ENCODE measurements at places on chromosomes 12 and 14.

GRCh38 chr12:98998697-98999299 lies 353.7 kb downstream of the APAF1 start:
- H3K27ac ChIP-seq: no peak overlapping the region
- H3K4me3 ChIP-seq: no peak overlapping the region

GRCh38 chr12:34396006-34396860 lies 373.9 kb downstream of the ALG10 start:
- H3K27ac ChIP-seq: no peak overlapping the region
- H3K4me3 ChIP-seq: no peak overlapping the region
- peak; percentile 9 for DNase-seq
- H3K27me3 ChIP-seq: no peaks in the 10 kb centered on the region
- no peaks in the 10 kb centered on the region for H3K4me1 ChIP-seq

DNA sequence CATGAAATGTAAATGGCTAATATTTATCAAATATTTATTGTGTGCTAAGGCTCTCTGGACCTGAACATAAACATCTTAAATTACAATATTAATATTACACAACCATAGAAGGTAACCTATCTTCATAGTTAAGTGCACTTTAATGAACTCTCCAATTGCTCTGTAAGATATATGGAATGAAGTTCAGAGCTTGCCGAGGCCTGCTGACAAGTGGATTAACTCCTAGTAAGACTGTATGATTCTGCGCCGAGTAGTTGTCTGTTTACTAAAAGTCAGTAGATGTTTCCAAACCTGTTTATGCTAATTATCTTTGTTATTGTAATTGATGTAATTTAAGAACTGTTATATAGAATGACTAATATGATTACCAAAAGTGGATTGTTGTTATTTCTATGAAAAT lies 77.2 kb downstream of the PTPRR start:
- H3K27me3 ChIP-seq: no peaks in the 10 kb centered on the region
- H3K4me1 ChIP-seq: no peaks in the 10 kb centered on the region
- H3K27ac ChIP-seq: no peak overlapping the region
- H3K4me3 ChIP-seq: no peak overlapping the region
- no peaks in the 10 kb centered on the region for H3K36me3 ChIP-seq
- no peak for DNase-seq

DNA sequence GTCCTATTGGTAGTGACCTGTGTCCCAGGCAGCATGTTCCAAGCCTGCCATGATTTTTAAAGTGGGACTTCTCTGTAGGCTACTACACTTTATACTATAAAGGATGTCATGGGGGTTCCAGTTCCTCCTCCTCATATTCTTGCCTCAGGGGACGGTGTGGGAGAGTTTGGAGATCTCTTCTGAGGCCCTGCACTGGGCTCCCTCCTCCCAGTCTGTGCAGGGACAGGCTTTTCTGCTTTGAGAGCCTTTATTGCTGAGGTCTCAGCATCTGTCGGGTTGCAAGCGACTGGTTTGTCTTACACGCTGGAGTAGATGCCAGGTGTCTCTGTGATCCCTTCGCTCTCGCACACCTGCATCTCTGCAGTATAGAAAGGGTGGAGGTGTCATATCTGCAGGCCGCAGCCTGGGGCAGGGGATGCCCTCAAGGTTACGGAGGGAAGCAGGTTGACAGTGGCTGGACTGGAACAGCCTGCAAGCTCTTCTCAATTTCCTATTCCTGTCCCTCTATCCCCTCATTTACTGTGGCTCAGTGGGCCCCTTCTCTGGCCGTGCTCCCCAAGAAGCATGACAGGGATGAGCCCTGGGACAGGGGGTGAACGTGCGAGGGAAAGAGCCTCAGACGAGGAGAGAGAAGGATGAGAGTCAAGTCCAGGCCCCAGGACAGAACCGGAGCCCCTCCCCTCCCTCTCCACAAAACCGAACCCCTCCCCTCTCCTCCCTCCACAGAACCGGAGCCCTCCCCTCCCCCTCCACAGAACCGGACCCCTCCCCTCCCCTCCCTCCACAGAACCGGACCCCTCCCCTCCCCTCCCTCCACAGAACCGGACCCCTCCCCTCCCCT lies 51.3 kb downstream of the SLC6A12 start:
- no peaks in the 10 kb centered on the region for H3K36me3 ChIP-seq
- H3K27ac ChIP-seq: peak overlapping the region; percentile 12
- peaks cover 9% of the 10 kb centered on the region for H3K4me1 ChIP-seq
- no peak overlapping the region for H3K4me3 ChIP-seq

- H3K4me3 ChIP-seq: no peak overlapping the region
- DNase-seq: no peak
- no peak overlapping the region for H3K27ac ChIP-seq
- H3K27me3 ChIP-seq: no peaks in the 10 kb centered on the region
- H3K36me3 ChIP-seq: no peaks in the 10 kb centered on the region
Observed at GRCh38 chr14:88045705-88046104, 40.8 kb downstream of the GPR65 start.

DNA sequence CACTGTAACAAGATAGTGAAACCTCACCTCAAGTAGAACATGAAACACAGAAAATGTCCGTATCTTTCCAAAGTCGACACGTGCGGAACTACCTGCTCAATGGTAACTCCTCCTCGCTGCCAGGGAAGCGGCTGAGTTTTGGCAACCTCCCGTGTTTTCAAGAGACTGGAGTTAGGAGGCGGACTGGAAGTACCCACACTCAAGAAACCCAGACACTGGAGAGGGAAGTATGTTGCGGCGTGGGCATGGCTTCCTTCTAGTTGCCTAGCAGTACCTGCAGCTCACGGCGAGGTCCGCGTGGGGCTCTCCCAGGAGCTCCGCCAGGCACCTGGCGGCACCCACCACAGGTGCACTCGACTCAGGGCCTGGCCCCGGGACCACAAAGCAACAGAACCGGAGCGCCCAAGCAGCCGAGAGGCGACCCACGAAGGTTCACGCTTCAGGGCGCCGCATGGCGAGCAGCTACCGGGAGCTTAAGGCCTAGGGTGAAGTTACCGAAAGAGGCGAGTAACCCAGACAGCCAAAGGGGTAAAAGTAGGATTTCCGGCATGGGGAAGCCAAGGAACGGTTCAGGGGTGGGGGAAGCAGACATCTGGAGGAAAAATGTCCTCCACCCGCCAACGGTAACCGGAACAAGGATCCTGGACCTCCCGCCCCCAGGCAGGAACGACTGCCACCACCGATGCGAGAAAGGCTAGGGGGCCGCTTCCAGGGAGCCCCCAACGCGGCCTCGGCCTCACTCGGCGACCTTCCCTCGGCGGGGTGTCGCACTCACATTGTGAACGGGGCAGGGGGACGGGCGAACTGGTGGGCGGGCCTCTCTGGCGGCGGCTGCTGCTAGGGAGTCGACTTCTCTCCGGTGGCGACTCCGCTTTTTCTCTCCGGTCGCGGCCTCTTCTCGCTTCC lies 608 bp downstream of the PTGES3 start:
- H3K36me3 ChIP-seq: peaks cover 13% of the 10 kb centered on the region
- H3K4me3 ChIP-seq: peak overlapping the region; percentile 96
- peak overlapping the region; percentile 99 for H3K27ac ChIP-seq
- peaks cover 20% of the 10 kb centered on the region for H3K4me1 ChIP-seq
- H3K27me3 ChIP-seq: no peaks in the 10 kb centered on the region

- DNase-seq: no peak
- no peak overlapping the region for H3K4me3 ChIP-seq
- H3K4me1 ChIP-seq: peaks cover 17% of the 10 kb centered on the region
Observed at GRCh38 chr12:14952299-14952921, 9.0 kb downstream of the ARHGDIB start.

DNA sequence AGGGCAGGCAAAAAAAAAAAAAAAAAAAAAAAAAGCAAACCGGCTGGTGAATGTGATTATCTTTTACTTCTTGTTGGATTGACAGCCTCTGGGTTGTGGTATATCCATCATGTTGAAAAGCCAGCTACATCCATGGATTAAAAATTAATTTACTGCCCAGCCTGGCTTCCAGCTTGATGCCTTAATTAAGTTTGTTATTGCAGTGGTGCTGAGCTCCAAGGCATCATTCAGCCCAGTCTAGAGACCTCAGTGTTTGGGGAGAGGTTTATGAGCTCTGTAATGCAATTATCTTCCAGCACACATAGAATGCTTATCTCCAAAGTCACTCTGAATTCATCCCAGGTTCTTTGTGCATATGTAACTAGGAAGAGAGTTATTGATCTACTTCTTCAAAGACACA lies 114.8 kb downstream of the RIMBP2 start:
- no peak overlapping the region for H3K27ac ChIP-seq
- peaks cover 3% of the 10 kb centered on the region for H3K36me3 ChIP-seq

DNA sequence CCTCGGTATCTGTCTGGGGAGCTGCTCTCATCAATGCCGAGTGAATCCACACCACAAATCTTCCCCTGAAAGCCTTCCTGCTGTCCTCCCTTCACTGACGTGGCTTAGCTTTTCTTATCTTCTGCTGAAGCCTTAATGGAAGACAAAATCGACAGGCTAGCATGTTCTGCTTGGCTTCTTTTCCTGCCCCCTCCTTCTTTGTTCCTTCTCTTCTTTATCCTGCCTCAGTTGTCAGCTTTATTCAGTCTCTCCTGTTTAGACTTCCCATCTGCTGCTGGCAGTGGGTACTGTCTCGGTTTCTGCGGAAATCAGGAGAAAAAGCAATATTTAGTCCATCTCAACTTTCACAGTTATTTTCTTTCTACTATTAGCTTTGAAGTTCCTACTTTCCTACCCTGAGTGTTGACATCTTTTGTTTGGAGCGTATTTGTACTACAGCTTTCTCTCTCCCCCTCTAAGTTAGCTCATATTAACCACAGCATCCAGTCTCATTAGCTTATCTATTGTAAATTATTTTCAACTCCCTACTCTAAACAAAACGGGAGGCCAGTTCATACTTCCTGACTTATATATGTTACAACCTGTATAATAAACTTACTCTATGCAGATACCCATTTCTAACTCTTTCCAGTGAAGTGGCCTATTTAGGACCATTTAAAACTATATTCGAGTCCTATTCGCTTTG lies 226.0 kb downstream of the DACT1 start:
- DNase-seq: no peak
- H3K27me3 ChIP-seq: no peaks in the 10 kb centered on the region
- no peak overlapping the region for H3K4me3 ChIP-seq

GRCh38 chr12:131365821-131366260 lies 345.0 kb upstream of the SFSWAP start:
- H3K4me1 ChIP-seq: peaks cover 4% of the 10 kb centered on the region
- no peak overlapping the region for H3K4me3 ChIP-seq
- DNase-seq: no peak
- no peak overlapping the region for H3K27ac ChIP-seq
- H3K27me3 ChIP-seq: peaks cover 10% of the 10 kb centered on the region
- no peaks in the 10 kb centered on the region for H3K36me3 ChIP-seq

DNA sequence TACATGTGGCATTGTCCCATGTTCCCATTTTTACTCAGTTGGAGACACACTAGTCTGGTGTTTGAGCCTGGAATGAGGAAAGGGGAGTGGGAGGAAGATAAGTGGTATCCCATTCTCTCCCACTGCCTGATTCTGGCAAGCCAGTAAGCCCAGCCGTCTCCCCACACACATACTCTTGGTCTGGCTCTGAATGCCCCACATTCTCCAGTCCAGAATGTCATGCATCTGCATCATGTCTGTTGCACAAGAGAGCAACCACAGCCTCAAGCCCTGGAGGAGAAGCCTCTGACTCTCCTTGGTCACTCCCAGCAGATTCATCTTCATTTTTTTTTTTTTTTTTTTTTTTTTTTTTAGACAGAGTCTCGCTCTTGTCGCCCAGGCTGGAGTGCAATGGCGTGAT lies 48.0 kb downstream of the DRAM1 start:
- no peak overlapping the region for H3K27ac ChIP-seq
- H3K36me3 ChIP-seq: no peaks in the 10 kb centered on the region
- no peaks in the 10 kb centered on the region for H3K4me1 ChIP-seq

DNA sequence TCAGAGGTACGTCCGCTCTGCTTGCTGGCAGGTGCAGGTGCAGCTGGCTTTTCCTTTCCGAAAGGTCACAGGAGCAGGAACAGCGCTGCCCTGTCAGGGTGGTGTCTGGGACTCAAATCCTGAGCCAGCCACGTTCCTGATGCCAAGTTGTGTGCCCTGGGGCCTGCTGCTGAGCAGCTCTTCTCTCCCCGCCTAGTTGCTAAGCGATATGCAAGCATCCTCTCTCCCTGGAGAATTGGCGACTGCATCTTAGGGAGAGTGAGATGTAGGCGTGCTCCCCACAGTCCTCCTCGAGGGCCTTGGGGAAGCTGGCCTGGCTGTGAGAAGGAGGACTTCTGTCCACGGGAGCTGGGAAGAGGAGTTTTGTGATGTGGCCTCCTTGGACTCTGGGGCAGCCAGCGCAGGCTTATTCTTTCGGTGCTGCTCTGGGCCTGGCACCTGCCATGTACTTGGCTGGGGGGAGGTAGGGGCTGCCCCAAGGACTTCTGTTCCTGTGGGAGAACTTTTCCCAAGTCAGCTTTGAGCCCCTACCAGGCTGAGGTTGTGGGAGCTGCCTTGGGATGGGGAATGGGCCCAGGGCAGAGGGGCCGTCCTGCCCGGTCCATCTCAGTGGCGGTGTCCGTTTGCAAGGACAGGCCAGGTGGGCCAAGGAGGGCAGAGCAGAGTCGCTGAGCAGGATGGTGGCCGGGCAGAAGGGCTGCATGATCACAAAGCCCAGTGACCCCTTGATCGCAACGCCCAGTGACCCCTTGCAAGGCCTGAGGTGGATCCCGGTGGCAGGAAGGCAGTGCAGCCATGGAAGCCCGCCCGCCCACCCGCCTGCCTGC lies 183.5 kb downstream of the ADGRD1 start:
- H3K4me3 ChIP-seq: no peak overlapping the region
- H3K27ac ChIP-seq: peak overlapping the region; percentile 52
- DNase-seq: no peak
- H3K36me3 ChIP-seq: no peaks in the 10 kb centered on the region
- peaks cover 22% of the 10 kb centered on the region for H3K27me3 ChIP-seq

DNA sequence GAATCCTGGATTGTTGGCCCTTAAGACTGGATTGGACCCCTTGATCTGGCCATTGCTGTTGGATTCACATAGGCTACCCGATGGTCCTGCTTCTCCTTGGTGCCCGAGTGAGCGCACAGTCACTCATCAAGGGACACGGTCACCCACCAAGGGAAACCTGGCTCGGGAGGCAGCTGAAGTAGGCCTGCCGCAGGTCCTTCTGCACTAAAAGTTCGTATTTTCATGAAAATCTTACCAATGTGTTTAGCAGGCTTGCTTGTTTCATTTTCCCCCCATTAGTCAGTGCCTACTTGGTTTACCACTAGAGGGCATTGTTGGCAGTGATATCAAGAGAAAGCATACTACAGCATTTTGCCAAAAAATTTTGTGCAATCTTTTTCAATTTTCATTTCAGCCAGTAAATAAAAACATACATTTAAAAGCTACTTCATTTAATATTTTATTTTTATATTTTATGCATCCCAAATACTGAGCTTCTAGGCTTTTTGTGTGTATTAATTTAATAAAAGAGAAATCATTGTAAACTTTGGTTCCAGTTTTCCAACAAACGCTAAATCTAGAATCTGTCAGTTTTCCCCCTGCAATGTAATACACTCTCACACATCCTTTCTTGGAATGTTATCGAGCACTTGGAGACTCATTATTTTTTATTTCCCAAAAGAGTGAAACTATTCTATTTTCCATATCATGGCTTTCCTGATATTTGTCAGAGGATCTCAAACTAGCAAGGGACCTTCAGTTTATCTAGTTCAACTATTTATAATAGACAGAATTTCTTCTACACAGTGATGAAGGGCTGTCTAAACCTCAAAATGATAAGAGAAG lies 116.7 kb downstream of the LMNTD1 start:
- H3K4me3 ChIP-seq: no peak overlapping the region
- H3K27ac ChIP-seq: no peak overlapping the region
- H3K27me3 ChIP-seq: peaks cover 3% of the 10 kb centered on the region
- DNase-seq: no peak
- peaks cover 1% of the 10 kb centered on the region for H3K4me1 ChIP-seq
- H3K36me3 ChIP-seq: no peaks in the 10 kb centered on the region

GRCh38 chr12:114275086-114275485 lies 130.9 kb downstream of the TBX5 start:
- H3K27me3 ChIP-seq: peaks cover 12% of the 10 kb centered on the region
- no peak overlapping the region for H3K4me3 ChIP-seq

All from progenitor cell of endocrine pancreas (in vitro differentiated cells).